ENCODE measurements at places on chromosomes 5 and 9.

GRCh38 chr9:109378316-109378715 is 57.5 kb upstream of the EPB41L4B start:
- DNase-seq = no peak

DNA sequence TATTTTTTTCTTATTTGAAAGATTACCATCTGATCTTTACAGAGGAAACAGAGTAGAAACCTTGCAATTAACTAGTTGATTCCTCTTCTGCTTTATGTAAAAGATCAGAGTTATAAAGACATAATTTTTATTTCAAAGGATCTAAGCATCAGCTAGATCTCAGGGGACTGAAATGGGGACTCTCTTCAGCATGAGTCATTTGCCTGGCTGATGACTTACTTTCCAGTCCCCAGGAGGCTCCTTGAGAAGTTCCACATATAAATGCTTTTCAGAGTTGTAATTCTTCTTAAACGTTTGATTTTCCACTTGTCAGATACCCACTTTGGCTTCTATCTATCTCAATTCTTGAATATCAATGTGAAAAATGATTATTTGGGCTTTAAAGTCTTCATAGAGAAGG is 389.4 kb downstream of the RAB3C start:
- DNase-seq = no peak

GRCh38 chr9:133955821-133956411 is 36.2 kb downstream of the VAV2 start:
- DNase-seq = peak; percentile 38

DNA sequence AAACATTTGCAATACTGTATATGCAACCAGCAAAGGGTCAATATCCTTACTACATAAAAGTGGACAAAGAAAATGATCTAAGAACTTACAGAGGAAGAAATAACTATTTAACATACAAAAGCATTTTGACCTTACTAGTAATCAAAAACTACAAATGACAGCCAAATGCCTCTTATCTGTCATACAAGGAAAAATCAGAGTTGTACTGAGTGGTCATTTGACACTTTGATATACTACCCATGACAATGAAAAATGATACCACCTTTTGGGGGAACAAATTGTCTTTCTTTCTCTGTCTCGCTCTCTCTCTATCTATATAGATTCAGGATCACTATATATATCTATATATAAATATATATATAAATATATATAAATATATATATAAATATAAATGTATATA is 50.4 kb upstream of the ZSWIM6 start:
- DNase-seq = no peak

- no peak for DNase-seq
Measured at GRCh38 chr5:92979716-92980115, 601.3 kb downstream of the NR2F1-AS1 start.

GRCh38 chr9:29691758-29692407 is 2118.6 kb upstream of the C9orf72 start:
- no peak for DNase-seq

GRCh38 chr9:96122751-96123150 is 179.2 kb downstream of the HSD17B3 start:
- no peak for DNase-seq

DNA sequence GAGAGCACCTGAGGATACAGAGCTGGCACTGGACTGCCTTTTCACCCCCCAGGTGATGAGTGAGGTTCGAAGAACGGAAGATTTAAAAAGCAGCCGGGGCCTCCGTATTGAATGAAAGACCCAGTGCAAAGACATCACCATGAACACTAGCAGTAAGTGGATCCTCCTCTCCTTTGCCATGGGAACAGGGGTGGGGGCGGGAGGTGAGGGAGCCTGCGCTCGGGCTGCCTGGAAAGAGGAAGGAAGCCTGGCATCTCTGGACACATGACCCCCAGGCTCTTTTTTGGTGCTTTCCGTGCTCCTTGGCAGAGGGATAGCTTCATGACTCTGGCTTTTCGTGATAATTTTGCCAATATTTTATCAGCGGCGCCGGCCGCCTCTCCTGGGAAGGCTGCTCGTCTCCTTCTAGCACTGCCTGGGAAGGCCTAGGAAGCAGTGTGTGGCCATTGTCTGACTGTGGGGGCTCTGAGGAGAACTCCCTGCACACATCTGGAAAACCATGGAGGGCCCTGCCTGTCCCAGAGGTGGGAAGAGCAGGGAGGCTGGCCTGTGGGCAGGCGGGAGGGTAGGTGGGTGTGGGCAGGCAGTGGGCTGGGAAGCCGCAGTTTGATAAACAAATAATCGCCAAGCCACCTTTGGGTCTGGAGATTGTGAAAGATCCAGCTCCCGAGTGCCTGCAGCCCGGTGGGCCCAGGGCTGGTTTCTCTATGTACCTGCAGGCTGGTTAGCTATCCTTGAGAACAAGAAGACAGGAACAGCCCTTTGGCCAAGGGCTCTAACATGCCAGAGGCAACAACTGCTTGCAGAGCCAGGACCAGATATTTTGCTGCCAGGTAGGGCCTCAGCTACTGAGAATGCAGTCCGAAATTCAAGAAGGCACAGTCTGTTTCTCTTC is 911 bp downstream of the ABLIM3 start:
- no peak for DNase-seq

DNA sequence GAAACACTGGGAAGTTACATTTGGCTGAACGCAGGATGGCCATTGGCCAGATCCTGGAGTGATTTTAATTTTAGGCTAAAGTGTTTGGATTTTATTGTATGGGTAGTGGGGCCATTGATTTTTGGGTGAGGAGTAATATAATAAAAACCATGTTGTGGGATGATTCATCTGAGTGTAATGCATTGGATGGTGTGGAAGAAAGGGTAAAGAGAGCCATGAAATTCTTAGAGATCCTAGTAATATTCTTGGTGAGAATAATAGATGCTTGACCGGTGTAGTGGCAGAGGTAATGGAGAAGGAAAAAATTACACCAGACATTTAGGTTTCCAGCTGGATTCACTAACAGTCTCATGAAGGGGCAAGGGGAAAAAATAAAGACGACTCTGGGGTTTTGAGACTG is 158.1 kb downstream of the NPR3 start:
- DNase-seq = no peak

GRCh38 chr5:115949096-115949495 is 13.2 kb upstream of the LVRN start:
- no peak for DNase-seq

- DNase-seq = no peak
Measured at GRCh38 chr5:112656451-112656850, 81.2 kb upstream of the APC start.

GRCh38 chr5:177304392-177305119 is 957 bp downstream of the PRELID1 start:
- no peak for DNase-seq

DNA sequence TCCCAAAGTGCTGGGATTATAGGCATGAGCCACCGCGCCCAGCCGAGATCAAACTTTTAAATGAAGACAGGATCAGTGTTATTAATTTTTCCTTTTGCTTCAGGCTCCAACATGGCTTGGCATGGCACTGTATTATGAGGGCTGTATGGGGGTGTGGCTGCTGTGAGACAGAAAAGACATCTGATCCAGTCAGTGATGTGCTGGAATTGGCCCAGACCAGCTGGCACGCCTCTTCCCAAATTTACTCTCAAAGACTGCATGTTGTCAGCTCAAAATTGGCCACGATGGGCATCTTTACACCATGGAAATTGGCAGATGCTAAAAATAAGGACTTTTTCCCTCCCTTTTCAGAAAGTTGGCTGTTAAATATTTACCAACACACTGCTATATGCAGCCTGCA is 12.1 kb upstream of the COL27A1 start:
- no peak for DNase-seq

- no peak for DNase-seq
Measured at GRCh38 chr5:128506643-128507042, 31.4 kb downstream of the FBN2 start.

GRCh38 chr5:120817044-120817985 is 353.2 kb downstream of the PRR16 start:
- DNase-seq = no peak

DNA sequence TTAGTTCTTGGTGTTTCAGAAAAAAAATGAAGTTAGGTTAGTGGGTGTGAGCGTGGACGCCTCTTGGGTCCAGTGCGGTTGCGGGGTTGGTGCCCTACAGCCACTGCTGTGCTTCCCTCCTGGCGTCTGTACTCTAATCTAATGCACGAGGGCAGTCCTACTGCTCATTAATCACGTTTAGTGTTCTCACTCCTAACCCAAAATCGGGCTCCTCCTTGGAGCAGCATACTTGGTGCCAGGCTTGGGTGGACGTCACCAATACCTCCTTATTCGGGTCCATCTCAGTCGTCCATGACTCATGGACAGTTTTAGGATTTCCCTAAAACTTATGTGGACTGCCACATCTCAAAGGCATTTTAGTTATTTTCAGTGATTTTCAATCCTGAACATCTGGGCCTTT is 41.6 kb downstream of the TRIO start:
- no peak for DNase-seq

- DNase-seq = peak; percentile 50
Measured at GRCh38 chr5:72556351-72557166, 49.3 kb upstream of the ZNF366 start.

GRCh38 chr9:137665697-137666512 is 47.1 kb downstream of the EHMT1 start:
- no peak for DNase-seq

DNA sequence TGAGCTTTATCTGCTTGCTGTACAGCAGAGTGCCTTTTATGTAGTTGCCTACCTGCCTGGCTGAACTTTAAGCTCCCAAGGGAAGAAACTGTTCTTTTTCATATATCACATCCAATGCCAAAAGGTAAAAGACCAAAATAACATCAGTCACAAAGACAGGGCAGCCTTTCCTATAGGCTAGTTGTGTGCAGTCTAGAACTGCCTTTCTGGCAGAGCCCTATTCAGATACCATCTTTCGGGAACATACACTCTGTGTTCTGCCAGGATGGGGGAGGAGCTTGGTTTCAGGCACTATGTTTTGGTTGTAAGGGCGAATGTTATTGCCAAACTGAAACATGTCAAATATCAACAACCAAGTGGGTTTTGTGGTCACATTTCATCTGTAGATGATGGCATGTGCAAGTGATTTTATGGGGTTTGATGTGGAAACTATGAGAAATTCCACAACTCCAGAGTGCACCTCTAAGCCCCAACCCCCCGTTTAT is 314.5 kb downstream of the ADGRV1 start:
- DNase-seq = peak; percentile 37

- DNase-seq = no peak
Measured at GRCh38 chr5:95884017-95884325, 61.4 kb upstream of the GLRX start.

DNA sequence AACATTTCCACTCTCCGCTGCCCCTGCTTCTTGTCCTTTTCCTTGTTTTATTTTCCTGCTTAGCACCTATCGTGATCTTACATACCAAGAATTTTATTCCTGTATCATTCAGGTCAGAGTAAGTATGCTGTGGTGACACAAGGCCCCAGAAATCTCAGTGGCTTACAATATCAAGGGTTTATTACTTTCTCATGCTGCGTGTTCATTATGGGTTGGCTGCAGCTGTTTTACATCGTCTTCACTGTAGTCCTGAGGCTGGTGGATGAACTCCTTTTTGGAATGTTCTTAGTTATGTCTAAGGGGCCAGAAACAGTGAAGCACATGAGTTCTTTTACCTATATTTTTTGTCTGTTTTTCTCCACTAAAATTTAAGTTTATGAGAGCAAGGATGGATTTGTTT is 51.2 kb downstream of the FCHO2 start:
- DNase-seq = no peak

- DNase-seq = no peak
Measured at GRCh38 chr9:38254151-38254550, 138.4 kb upstream of the ALDH1B1 start.

DNA sequence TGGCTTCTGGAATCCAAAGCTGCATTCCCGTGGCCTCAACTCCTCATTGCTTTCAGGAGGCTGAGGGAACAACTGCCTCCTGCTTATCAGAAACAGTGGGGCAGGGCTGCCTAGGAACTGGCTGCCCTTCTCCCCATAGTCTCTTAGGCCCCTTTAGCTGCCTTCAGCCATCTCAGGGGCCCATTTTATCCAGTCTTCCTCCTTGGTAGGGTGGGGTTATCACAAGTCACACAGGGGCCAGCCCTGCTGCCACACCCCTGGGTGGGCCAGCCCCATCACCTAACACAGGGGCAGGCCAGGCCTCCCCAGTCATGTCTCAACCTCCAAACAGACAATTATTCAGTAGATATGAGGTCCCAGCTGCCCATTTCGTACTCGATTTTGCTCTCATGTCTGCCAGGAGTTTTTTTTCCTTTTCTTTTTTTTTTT is 3.9 kb downstream of the ALAD start:
- no peak for DNase-seq

- DNase-seq = no peak
Measured at GRCh38 chr9:91951944-91952520, 2.0 kb upstream of the ROR2 start.

GRCh38 chr5:42301349-42301748 is 121.9 kb upstream of the GHR start:
- DNase-seq = no peak

- no peak for DNase-seq
Measured at GRCh38 chr9:32344551-32345182, 39.8 kb upstream of the ACO1 start.

GRCh38 chr9:35598866-35599590 is 6.0 kb upstream of the TESK1 start:
- DNase-seq = no peak

GRCh38 chr9:35861161-35861897 is 8.9 kb downstream of the OR13J1 start:
- no peak for DNase-seq

- DNase-seq = no peak
Measured at GRCh38 chr5:115600766-115601165, 1.5 kb downstream of the TICAM2 start.

- DNase-seq = no peak
Measured at GRCh38 chr9:28155671-28156070, 582.4 kb upstream of the C9orf72 start.

DNA sequence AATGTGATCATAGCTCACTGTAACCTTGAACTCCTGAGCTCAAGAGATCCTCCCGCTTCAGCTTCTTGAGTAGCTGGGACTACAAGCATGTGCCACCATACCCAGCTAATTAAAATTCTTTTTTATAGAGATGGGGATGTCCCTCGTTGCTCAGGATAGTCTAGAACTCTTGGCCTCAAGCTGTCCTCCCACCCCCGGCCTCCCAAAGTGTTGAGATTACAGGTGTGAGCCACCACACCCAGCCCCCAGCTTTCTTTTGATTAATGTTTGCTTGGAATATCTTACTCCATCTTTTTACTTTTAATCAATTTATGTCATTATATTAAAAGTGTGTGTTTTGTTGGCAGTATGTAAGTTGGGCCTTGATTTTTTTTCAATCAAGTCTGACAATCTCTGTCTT is 59.4 kb upstream of the EXOC3 start:
- no peak for DNase-seq

Measured in activated naive CD8-positive, alpha-beta T cell treated with anti-CD3 and anti-CD28 coated beads, Interleukin-2, amount 50 U/mL, for 24 hours (primary cell).